ENCODE measurements at places on chromosomes 4 and X. TPM values are rescaled to one million over a fixed set of nuclear protein-coding genes. Genes with fewer than 3 reads are reported as not detected.

Gene TEX13B
- total RNA-seq: not detected

Gene CTAG1A
- not detected for total RNA-seq

DNA sequence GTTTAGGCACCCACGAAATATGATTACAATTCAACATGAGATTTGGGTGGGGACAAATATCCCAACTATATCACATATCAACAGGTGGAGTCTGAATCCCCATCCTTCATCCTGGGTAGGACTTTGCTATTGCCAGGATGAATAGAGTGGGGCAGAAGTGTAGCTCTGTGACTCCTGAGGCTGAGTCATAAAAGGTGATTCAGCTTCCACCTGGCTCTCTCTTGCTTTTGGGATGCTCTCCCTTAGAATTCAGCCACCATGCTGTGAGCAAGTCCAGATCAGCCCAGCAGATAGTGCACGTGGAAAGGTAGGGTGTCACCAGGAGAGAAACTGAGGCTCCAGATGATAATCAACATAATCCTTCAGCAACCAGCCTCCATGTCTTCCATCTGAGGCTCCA lies 193.8 kb upstream of the BCOR start:
- H3K4me3 ChIP-seq: no peak overlapping the region
- H3K4me1 ChIP-seq: no peaks in the 10 kb centered on the region
- no peak overlapping the region for H3K27ac ChIP-seq
- H3K36me3 ChIP-seq: no peaks in the 10 kb centered on the region

DNA sequence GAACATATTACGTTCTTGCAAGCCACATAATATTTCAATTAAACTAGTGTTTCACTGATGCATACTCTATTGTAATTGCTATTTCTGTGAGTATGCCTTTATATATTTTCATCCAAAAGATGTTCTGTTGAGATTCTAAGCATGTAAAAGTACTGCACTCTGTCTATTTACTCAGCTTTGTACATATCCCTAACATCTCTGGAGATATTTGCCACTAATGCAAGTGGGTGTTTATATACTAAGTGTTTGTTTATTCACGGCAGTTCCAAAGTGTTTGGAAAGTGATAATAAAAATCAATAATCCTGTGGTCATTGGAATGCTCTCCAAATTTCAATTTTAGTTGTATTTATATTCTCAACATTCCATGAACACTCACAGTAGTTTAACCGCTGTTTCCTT lies 1989.0 kb downstream of the C4orf33 start:
- H3K27ac ChIP-seq: no peak overlapping the region
- H3K27me3 ChIP-seq: no peaks in the 10 kb centered on the region
- no peak overlapping the region for H3K4me3 ChIP-seq
- H3K36me3 ChIP-seq: no peaks in the 10 kb centered on the region
- DNase-seq: no peak

DNA sequence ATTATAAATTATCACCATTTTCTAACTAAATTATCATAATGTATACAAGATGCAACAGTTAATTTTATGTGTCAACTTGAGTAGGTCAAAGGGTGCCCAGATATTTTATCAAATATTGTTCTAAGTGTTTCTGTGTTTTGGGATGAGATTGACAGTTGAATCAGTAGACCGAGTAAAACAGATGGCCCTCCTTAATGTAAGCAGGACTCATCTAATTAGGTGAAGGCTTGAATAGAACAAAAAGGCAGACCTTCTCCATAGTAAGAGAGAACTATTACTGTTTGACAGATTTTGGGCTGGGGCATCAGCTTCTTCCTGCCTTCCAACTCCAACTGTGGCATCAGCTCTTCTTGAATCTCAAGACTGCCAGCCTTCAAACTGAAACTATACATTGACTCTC lies 185.8 kb downstream of the TRAM1L1 start:
- H3K27ac ChIP-seq: no peak overlapping the region
- no peaks in the 10 kb centered on the region for H3K36me3 ChIP-seq
- DNase-seq: no peak
- no peaks in the 10 kb centered on the region for H3K4me1 ChIP-seq
- H3K4me3 ChIP-seq: no peak overlapping the region

DNA sequence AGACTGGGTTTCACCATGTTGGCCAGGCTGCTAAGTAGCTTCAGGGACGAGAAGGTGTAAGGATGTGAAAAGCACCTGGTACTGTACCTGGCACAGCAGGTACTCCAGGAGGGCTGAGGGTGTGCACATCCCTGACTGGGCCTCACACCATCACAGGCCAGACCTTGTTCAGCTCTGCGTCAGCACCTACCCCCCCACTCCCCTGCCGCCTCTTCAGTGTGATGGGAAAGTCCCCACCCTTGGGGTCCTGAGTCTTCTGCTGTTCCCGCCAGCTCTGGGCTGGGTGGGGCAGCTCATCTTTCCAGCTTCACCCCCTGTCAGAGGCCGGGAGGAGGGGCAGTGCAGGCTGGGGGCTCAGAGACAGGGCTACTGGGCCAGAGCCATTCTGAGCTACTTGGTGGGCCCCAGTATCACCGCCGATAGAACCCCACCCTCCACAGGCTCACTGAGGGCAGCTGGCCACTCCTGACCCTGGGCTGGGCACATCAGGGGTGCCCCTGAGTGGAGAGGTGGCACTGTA lies 6.7 kb upstream of the SH3BP2 start:
- H3K36me3 ChIP-seq: no peaks in the 10 kb centered on the region
- H3K4me1 ChIP-seq: peaks cover 15% of the 10 kb centered on the region
- H3K4me3 ChIP-seq: no peak overlapping the region
- no peak for DNase-seq
- no peaks in the 10 kb centered on the region for H3K27me3 ChIP-seq
- H3K27ac ChIP-seq: no peak overlapping the region

Gene ERVMER34-1
- 0.68 TPM for total RNA-seq

Gene TMEM150C
- total RNA-seq: 27.4 TPM

- H3K27ac ChIP-seq: no peak overlapping the region
- no peak for DNase-seq
- peaks cover 9% of the 10 kb centered on the region for H3K36me3 ChIP-seq
- no peak overlapping the region for H3K4me3 ChIP-seq
- no peaks in the 10 kb centered on the region for H3K4me1 ChIP-seq
These were observed 15.3 kb downstream of the MRPL1 start for GRCh38 chr4:77877771-77878565.

- no peak overlapping the region for H3K4me3 ChIP-seq
- H3K27ac ChIP-seq: no peak overlapping the region
- DNase-seq: no peak
These were observed 3.7 kb downstream of the BLOC1S4 start for GRCh38 chr4:6719611-6720179.

DNA sequence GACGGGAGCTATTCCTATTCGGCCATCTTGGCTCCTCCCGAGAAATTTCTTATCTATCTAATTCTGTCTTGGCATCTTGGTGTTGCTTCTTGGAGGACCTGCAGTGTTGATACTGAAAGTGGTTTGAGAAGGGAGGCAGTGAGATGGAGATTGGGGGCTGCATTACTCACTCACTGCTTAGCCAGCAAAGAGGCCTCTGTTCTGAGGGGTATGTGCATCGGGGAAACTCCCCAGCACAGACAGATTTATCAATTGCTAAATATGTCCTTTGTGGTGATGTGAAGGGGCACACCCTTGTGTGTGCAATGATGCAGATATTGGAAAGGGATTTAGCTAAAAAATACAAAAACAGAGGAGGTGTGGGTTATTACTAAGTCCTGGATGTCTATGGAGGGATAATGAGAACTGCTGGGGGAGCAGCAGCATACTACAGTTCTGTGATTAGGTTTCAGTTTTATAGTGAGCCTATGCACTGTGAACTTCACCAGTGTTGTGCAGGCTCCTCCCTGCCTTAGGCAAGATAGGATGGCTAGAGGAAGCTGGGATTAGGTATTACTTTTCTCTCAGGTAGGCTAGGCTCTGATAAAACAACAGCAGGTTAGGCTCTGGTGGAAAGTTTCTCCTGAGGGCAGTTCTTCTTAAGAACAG lies 279.0 kb downstream of the HS3ST1 start:
- DNase-seq: no peak
- H3K27me3 ChIP-seq: no peaks in the 10 kb centered on the region
- H3K4me3 ChIP-seq: no peak overlapping the region
- H3K36me3 ChIP-seq: no peaks in the 10 kb centered on the region

- peaks cover 12% of the 10 kb centered on the region for H3K4me1 ChIP-seq
- DNase-seq: no peak
- H3K4me3 ChIP-seq: no peak overlapping the region
- H3K27ac ChIP-seq: no peak overlapping the region
These were observed 6.0 kb downstream of the GRSF1 start for GRCh38 chr4:70833675-70834074.

Gene SATL1
- not detected for total RNA-seq

GRCh38 chr4:182142176-182143085 lies 100.8 kb upstream of the TENM3 start:
- DNase-seq: peak; percentile 66
- H3K36me3 ChIP-seq: no peaks in the 10 kb centered on the region
- no peak overlapping the region for H3K27ac ChIP-seq
- peak overlapping the region; percentile 5 for H3K4me3 ChIP-seq
- H3K4me1 ChIP-seq: peaks cover 13% of the 10 kb centered on the region
- no peaks in the 10 kb centered on the region for H3K27me3 ChIP-seq

- H3K4me1 ChIP-seq: no peaks in the 10 kb centered on the region
- H3K27me3 ChIP-seq: no peaks in the 10 kb centered on the region
- H3K4me3 ChIP-seq: peak overlapping the region; percentile 45
- peaks cover 9% of the 10 kb centered on the region for H3K36me3 ChIP-seq
These were observed 774 bp downstream of the ARMCX2 start for GRCh38 chrX:101658661-101659491.

DNA sequence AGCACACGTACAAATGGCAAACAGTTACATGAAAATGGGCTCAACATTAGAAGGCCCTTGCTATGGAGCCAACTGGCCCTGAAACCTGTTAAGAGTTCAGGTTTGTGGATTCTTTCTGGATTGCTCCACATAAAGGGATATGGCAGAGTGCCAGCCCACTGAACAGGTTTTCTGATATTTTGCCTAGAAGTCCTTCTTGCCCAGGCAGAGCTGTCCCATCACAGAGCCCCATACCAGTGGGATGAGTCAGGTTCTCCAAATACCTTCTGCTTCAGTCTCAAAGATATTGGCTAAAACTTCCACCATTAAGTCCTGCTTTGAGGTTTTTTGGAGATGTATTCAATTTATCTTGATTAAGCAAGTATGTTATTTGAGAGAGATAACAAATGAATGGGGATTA lies 146.8 kb upstream of the IL1RAPL2 start:
- H3K4me1 ChIP-seq: no peaks in the 10 kb centered on the region
- no peaks in the 10 kb centered on the region for H3K36me3 ChIP-seq
- no peak overlapping the region for H3K4me3 ChIP-seq
- no peaks in the 10 kb centered on the region for H3K27me3 ChIP-seq

- no peaks in the 10 kb centered on the region for H3K27me3 ChIP-seq
- H3K27ac ChIP-seq: no peak overlapping the region
- H3K36me3 ChIP-seq: no peaks in the 10 kb centered on the region
- DNase-seq: no peak
These were observed 136.5 kb downstream of the RNF150 start for GRCh38 chr4:140996766-140997165.

DNA sequence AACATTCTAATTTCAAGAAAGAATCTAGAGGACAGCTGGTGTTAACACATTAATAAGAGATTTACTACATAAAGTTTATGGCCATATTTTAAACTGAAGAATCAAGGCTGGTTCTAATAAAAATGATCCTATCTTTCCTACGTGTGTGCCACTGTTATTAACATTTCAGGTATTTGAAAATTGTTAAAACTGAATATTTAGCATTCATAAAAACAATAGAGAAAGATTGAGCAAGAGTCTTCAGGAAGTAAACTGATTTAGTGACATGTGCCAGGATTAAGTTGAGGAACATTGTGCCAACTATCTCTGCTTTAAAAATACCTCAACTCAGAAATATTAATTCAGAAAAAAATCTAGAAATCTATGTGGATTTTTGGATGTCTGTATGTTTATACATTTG lies 810.1 kb downstream of the FAT4 start:
- no peaks in the 10 kb centered on the region for H3K27me3 ChIP-seq
- no peak for DNase-seq
- H3K4me1 ChIP-seq: no peaks in the 10 kb centered on the region
- H3K27ac ChIP-seq: no peak overlapping the region

Gene DSPP
- total RNA-seq: 0.13 TPM

Gene TCEAL3
- 61.1 TPM for total RNA-seq

Gene SPANXA1
- total RNA-seq: not detected

GRCh38 chr4:39932776-39933402 lies 44.8 kb downstream of the PDS5A start:
- DNase-seq: no peak
- no peaks in the 10 kb centered on the region for H3K36me3 ChIP-seq
- H3K4me3 ChIP-seq: no peak overlapping the region

GRCh38 chr4:172134521-172134920 lies 321.3 kb downstream of the GALNTL6 start:
- no peak for DNase-seq
- no peaks in the 10 kb centered on the region for H3K36me3 ChIP-seq
- no peak overlapping the region for H3K27ac ChIP-seq
- H3K4me3 ChIP-seq: no peak overlapping the region
- no peaks in the 10 kb centered on the region for H3K27me3 ChIP-seq

GRCh38 chr4:105622269-105622668 lies 69.8 kb downstream of the ARHGEF38 start:
- H3K27me3 ChIP-seq: no peaks in the 10 kb centered on the region
- peaks cover 18% of the 10 kb centered on the region for H3K4me1 ChIP-seq
- H3K27ac ChIP-seq: no peak overlapping the region
- no peak for DNase-seq

DNA sequence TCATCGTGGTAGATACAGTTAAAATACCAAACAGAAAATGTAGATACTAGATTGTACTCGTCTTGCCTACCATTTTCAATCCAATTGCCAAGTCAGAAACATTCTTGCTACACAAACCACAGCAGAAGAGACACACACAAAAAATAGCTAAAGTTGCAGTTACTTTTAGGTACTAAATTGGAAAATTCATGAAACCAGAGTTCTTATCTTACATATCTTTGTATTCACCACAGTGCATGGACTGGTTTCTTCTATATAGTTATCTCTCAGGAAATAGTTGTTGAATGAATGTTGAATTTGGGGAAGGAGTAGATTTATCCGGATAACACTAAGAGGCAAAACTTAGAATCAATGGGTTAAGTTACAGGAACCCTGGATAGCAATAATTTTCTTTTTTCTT lies 14.2 kb downstream of the COL4A5 start:
- H3K27ac ChIP-seq: no peak overlapping the region
- H3K36me3 ChIP-seq: no peaks in the 10 kb centered on the region
- DNase-seq: no peak
- H3K4me1 ChIP-seq: no peaks in the 10 kb centered on the region

Gene INTS6L
- total RNA-seq: 11.0 TPM

DNA sequence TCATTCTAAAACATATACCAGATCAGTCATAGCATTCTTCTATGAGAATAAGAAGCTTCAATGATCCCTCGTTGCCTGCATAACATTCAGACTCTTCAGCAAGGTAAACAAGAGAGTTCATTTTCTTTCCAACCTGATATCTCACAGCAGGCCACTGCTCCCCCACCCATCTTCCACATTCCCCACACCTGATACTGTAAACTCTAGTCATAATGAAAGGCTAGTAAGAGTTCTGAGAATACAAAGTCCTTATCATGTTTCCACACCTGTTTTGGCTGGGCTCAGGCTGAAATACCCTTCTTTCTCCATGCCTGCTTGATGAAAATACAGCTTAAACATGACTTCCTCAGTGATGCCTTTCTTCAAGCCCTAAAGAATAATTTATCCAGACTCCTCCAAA lies 2.3 kb upstream of the AASDH start:
- no peak overlapping the region for H3K4me3 ChIP-seq
- no peak overlapping the region for H3K27ac ChIP-seq
- H3K27me3 ChIP-seq: no peaks in the 10 kb centered on the region
- DNase-seq: no peak
- H3K36me3 ChIP-seq: no peaks in the 10 kb centered on the region
- peaks cover 12% of the 10 kb centered on the region for H3K4me1 ChIP-seq

Gene PROM1
- total RNA-seq: 2.0 TPM

Measured in thyroid gland (tissue), 4 donors.